Left renal cortex interstitium (tissue), 4 donors: ENCODE measurements at places on chromosomes 11 and 22.

DNA sequence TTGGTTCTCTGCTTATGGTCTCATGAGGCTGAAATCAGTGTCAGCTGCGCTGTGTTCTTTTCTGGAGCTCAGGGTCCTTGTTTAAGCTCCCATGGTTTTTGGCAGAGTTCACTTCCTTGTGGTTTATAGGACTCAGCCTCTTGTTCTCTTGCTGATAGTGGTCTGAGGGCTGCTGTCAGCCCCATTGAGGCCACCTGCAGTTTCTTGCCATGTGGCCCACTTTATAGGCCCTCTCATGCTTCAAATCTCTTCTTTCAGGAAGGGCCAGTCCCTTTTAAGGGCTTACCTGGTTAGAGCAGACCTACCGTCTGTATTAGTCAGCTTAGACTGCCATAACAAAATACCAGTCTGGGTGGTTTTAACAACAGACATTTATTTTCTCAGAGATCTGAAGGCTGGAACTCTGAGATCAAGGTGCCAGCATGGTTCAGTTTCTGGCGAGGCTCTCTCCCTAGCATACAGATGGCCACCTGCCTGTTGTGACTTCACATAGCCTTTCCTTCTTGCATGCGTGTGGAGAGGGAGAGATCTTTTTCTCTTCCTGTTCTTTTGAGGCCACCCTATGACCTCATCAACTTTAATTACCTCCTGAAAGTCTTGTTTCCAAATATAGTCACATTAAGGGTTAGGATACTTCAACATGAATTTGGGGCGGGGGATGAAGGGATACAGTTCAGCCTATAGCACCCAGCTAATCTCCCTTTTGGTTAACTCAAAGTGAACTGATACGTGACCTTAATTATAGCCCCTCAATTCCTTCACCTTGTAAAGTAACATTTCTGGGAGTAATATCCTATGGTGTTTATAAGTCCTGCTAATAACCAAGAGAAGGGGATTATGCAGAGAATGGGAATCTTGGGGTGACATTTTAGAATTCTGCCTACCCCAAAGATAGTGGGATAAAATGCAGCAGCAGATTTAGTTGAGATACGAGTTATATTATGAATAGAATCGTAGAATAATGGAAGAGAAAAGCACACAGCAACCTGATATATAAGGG, 131.8 kb downstream of the UVRAG start:
- DNase-seq = no peak

DNA sequence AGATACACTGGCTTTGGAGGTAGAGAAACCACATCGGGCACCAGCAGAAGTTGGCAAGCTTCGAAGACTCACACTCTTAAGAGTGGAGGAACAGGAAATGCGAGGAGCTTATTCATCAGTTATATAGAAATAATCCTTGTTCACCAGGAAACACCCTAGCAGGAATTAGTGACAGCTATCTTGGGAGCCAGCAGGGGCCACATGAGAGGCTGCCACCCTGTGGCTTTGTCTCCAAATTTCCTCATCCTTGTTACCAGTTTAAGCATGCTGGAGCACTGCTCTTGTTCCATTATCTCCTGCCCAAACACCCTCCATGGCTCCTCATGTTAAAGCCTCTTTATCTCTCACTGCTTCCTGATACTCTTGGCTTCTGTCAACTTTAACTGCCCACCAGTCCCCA, 131.0 kb downstream of the PLEKHA7 start:
- DNase-seq = no peak

GRCh38 chr22:33766091-33766490, 154.2 kb downstream of the LARGE1 start:
- no peak for DNase-seq

DNA sequence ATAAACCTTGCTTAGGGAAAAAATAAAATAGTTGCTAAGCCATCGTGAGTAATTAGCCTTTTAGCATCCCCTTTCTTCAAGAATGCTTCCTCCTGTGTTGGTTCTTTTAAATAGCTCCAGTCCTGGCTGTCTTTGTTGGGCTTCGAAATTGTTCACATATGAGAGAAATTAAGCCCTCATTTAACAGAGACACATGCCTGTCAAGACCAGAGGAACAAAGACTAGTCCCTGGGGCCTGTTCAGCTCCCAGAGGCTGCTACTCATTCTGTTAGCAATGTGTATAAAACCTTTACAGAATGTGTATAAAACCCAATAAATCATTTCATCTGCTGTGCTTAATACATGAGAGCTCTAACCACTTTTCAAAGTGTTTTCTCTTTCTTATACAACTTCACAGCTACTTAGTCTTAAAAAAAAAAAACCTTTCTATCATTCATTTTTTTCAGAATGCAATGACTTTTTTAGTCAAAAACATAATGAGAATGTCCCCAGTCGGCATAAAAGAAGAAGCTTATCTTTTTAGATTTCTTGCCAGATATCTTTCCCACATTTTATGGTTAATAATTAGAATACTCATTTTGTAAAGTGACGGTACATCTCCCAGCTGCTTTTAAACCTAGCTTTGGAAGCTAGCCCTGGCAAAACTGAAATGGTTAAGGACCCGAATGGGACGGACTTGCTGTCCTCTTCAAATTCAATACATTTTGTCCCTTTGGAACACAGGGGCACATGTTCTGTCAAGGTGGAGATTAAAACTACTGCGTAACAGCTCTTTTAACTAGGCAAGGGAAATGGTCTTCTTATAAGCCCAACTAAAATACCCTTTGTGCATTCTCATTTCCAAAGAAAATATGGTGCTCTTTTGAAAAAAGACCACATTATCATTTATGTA, 186.1 kb downstream of the SOX6 start:
- no peak for DNase-seq
